Stimulated activated CD4-positive, alpha-beta T cell treated with anti-CD3 and anti-CD28 coated beads, Interleukin-1b, Interleukin-23, amount 100 ng/mL, for 1 hour (primary cell): ENCODE measurements at places on chromosomes 1 and 21.
A peak's percentile ranks its signal among the peaks of the same experiment; 100 is the strongest.

- no peak for DNase-seq
These were observed 578.6 kb upstream of the PBX1 start for GRCh38 chr1:163980394-163980793.

GRCh38 chr1:232835166-232835565 is 29.9 kb downstream of the MAP10 start:
- DNase-seq: no peak

DNA sequence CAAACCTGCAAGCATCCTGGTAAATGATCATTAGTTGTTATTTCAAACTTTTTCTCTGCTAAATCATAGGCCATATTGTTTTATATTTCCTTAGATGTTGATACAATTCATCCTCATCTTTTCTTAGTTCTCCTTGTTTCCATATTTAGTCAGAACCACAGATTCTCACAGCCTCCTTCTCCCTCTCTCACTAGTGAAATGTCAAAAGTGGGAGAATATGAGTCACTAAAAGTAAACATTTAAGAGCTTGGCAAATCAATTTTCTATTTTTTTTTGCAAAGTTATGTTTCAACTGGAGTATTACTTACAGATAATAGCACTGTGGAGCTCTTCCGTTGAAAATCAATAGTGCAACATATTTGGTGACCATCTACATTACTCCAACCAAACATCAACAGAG is 308.8 kb downstream of the COL11A1 start:
- DNase-seq: no peak

- no peak for DNase-seq
These were observed 1.4 kb downstream of the ELAVL4 start for GRCh38 chr1:50110151-50110550.

- DNase-seq: no peak
These were observed 3.5 kb downstream of the DHCR24 start for GRCh38 chr1:54883349-54884102.

GRCh38 chr1:12075195-12076114 is 12.4 kb downstream of the TNFRSF8 start:
- DNase-seq: no peak

DNA sequence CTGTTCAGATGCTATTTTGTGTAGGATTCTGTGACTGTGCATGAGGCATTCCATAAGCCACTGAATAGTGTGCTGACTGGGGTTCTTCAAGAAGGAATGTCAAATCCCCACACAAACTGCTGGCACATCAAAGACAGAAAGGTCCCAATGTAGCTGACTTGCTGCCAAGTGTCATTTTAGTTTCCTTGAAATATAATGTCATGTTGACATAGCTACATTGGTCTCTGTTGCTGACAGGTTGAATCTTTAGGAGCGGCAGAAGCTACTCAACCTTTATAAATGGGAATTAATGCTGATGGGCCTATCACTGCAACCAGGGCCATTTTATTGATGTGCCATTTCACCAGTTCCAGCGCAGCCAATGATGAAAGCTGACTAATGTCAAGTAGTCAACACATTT is 1110.7 kb upstream of the B3GALT2 start:
- no peak for DNase-seq

DNA sequence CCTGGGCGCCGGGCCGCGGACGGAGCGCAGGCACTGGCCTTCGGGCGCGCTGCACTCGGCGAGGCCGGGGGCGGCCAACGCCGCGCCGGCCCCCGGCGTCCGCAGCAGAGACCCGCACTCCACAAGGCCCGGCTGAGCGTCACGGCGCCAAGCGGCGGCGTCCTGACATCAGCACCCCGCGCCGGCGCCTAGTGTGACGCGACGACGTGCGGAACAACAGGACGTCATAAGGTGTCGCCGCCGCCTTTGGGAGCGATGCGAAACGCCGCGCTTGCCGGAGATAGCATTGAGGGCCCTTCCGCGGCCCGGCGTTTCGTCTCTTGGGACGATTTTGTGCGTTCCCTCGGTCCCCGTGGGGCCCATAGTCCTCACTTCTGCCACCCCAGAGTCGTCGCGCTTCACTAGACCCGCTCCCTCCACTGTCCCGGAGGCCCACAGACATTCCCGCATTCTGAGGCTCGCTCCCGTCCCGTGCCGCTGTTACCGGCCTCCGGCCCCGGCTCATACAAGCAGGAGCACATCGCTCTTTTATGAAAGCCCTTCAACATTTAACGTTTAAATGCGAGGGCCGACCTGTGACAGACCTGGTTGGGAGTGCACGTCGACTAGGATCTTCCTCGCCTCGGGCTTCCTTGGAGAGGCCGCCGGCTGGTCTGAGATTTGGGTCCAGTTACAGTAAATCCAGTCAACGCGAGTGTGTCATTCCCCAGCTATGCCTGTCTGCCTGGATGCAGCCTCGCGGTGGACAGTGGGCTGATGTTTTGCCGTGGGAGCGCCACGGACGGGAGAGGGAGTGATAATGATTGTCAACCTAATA is at the start of gene SSU72:
TSS of gene SSU72 (minus strand) at position 143 of the 817 bp plus-strand sequence. CDS start 306 bp downstream, outside the sequence.
- DNase-seq: peak; percentile 81

- DNase-seq: peak; percentile 7
These were observed 27.8 kb upstream of the A3GALT2 start for GRCh38 chr1:33348676-33349080.

- DNase-seq: no peak
These were observed 11.2 kb upstream of the DPH2 start for GRCh38 chr1:43958351-43959255.

- DNase-seq: no peak
These were observed 19.3 kb upstream of the FOXO6 start for GRCh38 chr1:41341772-41342562.

GRCh38 chr1:53060579-53060978 is 1.4 kb upstream of the PODN start:
- DNase-seq: no peak

GRCh38 chr1:48848035-48848434 is 71.3 kb upstream of the BEND5 start:
- DNase-seq: no peak

- no peak for DNase-seq
These were observed 186.6 kb downstream of the GRIK1 start for GRCh38 chr21:29753216-29753615.

GRCh38 chr1:163609858-163610257 is 288.1 kb downstream of the NUF2 start:
- DNase-seq: no peak

- DNase-seq: no peak
These were observed 54.2 kb upstream of the BCL9 start for GRCh38 chr1:147486876-147487656.

DNA sequence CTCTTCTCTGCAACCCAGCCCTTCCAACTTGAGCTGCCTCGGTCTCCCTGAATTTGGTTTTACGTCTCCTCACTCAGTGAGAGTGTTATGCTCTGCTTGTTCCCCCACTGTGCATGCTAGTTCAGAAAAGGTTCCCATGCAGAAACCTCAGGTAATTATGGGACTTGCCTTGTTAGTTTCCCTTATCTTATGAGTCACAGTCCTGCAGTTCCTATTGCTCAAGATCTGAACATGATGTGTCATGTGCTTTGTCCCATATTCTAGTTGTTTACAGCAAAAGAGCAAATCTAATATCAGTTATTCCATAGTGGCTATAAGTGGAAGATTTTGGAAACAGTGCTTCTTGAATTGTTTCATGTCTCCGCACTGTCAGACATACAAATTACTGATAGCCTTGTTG is 74.4 kb downstream of the DUSP10 start:
- DNase-seq: no peak

DNA sequence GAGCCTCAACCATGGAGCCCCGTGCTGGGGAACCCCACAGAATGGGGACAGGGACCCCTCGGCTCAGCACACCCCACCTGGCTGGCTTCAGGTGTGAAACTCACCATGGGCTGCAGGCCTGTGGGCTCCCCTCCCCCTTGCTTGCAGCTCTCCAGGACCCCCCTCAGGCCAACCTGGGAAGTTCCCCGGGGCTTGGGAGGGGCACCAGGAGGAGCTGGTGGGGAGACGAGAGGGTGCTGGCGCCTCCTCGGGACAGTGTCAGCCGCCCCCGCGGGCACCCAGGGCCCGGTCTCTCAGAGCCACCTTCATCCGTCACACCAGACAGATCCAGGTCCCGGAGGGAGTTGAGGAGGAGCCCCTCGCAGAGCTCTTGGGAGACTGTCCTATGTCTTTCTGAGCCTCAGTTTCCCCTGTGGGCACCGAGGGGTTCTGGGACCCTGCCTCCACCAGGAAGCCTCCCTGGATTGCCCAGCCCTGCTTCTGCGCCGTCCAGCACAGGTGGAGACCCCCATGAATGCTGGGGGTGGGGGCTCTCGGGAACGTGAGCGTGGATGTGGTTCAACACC is 657 bp upstream of the TNFRSF18 start:
- no peak for DNase-seq

DNA sequence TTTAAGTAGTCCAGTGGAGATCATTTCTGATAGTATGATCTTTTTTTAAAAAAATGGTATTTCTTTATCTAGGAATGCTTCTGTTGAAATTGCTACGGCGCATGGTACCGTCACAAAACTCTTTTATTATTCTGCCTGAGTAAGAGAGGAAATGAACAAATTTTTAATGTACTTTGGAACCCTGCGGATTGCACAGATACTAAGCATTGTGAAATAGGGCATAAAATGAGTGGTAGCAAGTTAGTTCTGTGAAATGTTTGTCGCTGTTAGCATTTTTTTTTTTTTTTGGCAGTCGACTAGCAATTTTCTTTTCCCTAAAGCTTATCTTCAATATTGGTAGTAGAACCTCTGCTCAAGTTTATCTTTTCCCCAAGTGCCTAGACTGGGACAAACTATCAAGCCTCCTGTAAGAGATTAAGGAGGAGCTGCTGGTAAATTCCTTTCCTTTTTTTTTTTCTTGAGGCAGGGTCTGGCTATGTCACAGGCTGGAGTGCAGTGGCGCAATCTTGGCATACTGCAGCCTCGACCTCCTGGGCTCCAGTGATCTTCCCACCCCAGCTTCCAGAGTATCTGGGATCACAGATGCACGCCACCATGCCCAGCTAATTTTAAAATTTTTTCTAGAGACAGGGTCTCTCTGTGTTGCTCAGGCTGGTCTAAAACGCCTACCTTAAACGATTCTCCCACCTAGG is 2.2 kb downstream of the ITSN1 start:
- DNase-seq: no peak

- no peak for DNase-seq
These were observed 139.7 kb upstream of the BEND5 start for GRCh38 chr1:48916130-48917069.

- no peak for DNase-seq
These were observed 3.9 kb upstream of the HAO2 start for GRCh38 chr1:119364640-119365039.

DNA sequence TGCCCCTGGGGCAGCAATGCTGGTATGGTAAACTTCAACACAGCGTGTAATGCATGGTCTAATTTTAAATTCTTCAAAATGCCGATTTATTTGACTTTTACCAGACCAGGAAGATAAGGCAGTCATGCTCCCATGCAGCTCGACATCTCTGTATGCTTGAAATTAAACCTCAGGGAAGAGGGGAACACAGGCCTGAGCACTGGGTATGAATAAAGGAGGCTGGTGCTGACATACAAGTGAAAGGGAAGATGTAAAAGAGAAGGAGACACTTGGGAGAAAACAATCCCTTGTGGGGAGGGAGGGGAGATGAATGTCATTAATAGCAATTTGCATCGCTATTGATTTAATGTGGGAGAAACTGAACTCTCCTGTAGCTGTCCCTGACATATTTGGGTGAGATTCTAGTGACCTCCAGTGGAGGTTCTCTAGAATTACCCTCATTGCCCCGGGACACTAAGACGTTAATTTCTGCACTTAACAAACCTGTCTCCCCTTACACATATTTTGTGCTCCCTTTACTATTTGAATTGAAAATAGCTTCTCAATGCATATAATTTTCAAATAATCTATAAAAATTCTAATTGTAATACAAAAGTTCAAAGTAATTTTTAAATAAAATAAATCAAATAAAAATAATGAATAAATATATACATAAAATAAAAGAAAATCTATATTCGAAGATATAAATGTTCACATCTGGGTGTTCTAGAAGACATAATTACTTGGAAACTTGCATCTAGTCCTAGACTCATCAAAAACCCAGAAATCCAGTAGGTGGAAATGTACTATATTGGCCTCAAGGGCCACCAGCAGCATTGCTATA is 283.1 kb downstream of the LMX1A start:
- no peak for DNase-seq

- no peak for DNase-seq
These were observed 186.9 kb upstream of the ADGRL4 start for GRCh38 chr1:79193211-79194079.
